ENCODE measurements at places on chromosomes 4 and X. TPM values are rescaled to one million over a fixed set of nuclear protein-coding genes. Genes with fewer than 3 reads are reported as not detected.
A peak's percentile ranks its signal among the peaks of the same experiment; 100 is the strongest.

Gene SEC31A
- 406 TPM for total RNA-seq

Gene RTL9
- total RNA-seq, result 0.33 TPM

DNA sequence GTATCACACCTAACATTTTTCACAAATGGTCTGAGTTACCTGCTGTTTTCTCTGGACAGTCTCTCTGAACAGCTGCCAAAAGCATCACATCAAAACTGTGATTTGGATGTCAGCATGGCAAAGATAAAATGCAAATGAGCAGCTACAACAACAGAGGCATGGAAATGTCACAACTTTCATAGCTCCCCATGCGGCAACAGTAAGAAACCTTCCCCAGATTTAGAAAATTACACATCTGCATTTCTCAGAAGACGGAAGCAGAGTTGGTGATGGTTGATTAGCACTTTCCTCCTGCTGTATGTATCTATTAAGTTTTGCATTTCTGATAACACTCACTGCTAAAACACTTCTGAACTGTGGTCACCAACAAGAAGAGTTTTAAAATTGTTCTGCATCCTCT, 9.7 kb downstream of the PRKG2 start:
- DNase-seq, result no peak

DNA sequence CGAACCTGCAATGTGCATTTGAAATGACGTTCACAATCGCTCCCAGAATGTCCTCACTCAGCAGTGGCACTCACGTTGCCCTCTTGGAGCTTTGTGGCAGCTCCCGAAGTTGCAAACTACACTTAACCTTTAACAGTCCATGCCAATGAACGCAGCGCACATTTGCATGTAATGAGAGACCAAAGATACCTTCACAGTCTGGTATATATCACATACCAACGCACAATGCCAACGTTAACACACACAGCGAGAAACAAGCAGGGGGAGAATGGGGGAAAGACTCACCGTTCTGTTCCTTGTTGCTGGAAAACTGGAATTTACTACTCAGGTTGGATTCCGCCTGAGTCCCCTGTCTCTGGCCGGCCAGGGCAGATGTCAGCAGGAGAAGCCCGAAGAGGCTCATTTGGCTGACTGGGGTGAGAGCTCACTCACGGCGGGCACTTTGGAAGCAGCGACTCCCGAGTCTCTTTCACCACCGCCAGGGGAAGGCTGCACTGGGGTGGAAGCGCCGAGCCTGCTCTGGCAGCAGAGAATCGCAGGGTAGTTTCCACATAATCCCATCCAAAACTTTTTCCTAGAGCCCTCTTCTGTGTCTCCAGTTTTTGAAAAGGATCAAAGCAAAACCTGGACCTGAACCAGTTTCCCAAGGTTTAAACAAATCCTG, 966 bp downstream of the PDGFC start:
- peak; percentile 90 for DNase-seq

DNA sequence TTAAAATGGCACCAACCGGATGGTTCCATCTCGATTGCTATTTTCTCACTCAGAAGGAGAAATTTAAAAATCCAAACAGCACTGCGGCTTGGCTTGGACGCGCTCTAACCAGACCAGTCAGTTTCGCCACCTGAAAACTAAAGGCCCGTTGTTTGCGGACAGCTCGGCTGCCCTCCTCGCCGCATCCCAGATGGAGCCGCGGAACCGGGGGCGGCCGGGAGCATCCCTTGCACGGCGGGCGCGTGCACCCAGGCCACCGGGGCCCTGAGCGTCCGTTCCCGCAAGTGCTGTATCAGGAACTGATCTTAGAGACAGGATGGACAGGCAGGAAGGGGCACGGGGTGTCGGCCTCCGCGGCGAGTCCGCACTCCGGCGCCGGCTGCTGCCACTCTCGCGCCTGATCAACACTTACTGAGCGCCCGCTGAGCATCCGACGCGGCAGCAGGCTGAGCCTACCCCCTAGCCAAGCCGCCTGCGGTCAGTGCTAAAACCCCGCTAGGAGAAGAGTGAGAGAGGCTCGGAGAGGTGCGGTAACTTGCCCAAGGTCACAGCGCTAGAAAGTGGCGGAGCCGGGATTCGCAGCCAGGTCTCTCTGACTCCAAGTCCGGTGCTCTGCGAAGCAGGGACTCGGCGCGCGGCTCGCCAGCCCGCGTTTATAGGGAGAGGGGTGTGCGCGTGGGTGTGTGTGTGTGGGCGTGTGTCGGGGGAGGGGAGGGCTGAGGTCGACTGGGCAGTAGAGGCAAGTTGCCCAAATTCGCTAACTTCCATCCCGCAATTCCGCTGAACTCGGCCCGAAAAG, at the start of gene CITED1:
CITED1 (minus strand) TSS at position 629 of the 799 bp plus-strand sequence. CDS start 3,045 bp downstream, outside the sequence.
- DNase-seq, result no peak

- DNase-seq, result peak; percentile 69
Measured at GRCh38 chr4:8293131-8293975, 23.8 kb downstream of the HTRA3 start.

- DNase-seq, result no peak
Measured at GRCh38 chrX:21355831-21356230, 18.4 kb upstream of the CNKSR2 start.
